T-helper 17 cell (primary cell): ENCODE measurements at places on chromosomes 4 and X.

DNA sequence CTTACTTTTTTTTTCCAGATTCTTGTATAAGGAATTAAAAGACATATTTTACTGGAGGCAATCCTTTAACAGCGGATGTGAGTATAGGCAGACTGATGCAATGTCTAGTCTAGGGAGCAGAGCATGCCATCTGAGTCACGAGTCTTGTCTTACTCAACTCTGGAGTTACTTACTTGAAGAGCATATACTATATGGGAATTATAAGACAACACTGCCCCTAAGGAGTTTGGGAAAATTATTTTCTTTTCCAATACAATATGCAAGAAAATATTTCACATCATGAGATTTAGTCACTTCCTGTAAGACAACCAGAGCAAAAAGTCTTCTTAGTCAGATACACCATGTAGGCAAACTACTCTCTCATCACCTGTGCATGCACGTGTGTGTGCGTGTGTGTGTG lies 537.3 kb upstream of the FTHL17 start:
- no peak for DNase-seq

GRCh38 chr4:8353158-8353669 lies 83.7 kb downstream of the HTRA3 start:
- no peak for DNase-seq

- DNase-seq: no peak
Observed at GRCh38 chrX:9515489-9515888, 50.6 kb downstream of the TBL1X start.

- DNase-seq: no peak
Observed at GRCh38 chrX:151704041-151704663, 8.9 kb downstream of the PRRG3 start.

GRCh38 chrX:40022421-40022820 lies 75.3 kb downstream of the BCOR start:
- DNase-seq: no peak

DNA sequence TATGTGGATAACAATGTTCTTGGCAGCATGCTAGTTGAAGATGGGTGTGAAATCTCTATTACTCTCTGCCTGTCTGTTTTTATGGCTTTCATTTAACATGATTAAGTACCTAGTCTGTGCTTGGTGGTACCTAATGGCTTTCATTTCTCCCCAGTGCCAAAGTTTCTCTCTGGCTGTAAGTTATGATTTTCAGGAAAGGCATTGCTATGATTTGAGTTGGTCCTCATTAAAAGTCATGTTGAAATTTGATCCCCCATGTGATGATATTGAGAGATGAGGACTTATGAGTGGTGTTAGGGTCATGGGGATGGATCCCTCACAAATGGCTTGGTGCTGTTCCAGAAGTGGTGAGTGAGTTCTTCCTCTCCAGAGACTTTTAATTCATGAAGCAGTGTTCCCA lies 162.4 kb upstream of the IL15 start:
- DNase-seq: no peak

GRCh38 chr4:4852591-4853362 lies 6.7 kb upstream of the MSX1 start:
- DNase-seq: no peak

GRCh38 chrX:77299549-77299948 lies 147.6 kb upstream of the FGF16 start:
- DNase-seq: no peak

GRCh38 chrX:147069926-147070325 lies 255.4 kb upstream of the CXorf51A start:
- DNase-seq: no peak
